GM23248 (cell line): ENCODE measurements at places on chromosomes 3 and 15. TPM values are rescaled to one million over a fixed set of nuclear protein-coding genes. Genes with fewer than 3 reads are reported as not detected.

The C3orf70 gene
- not detected in 2 replicates for total RNA-seq

- H3K4me1 ChIP-seq = peaks cover 10% of the 10 kb centered on the region
- H3K27ac ChIP-seq = no peak overlapping the region
- H3K36me3 ChIP-seq = no peaks in the 10 kb centered on the region
- no peak overlapping the region for H3K4me3 ChIP-seq
- H3K27me3 ChIP-seq = no peaks in the 10 kb centered on the region; the same call in none of the 2 replicates
These were observed 49.7 kb upstream of the MYZAP start for GRCh38 chr15:57541805-57542504.

The CEP19 gene
- total RNA-seq = 5.4 and 5.6 TPM in 2 replicates

The MAPKAPK3 gene
- 61.5 and 72.1 TPM in 2 replicates for total RNA-seq

GRCh38 chr3:52341123-52341522, 25.0 kb downstream of the DNAH1 start:
- DNase-seq = no peak
- no peak overlapping the region for H3K27ac ChIP-seq
- peaks cover 18% of the 10 kb centered on the region for H3K4me1 ChIP-seq
- no peaks in the 10 kb centered on the region for H3K36me3 ChIP-seq
- no peak overlapping the region for H3K4me3 ChIP-seq

GRCh38 chr3:190911382-190911781, 48.9 kb upstream of the GMNC start:
- H3K36me3 ChIP-seq = no peaks in the 10 kb centered on the region
- no peaks in the 10 kb centered on the region for H3K4me1 ChIP-seq
- no peaks in the 10 kb centered on the region for H3K27me3 ChIP-seq
- no peak overlapping the region for H3K4me3 ChIP-seq
- no peak for DNase-seq

The PRR20G gene
- total RNA-seq = not detected in 2 replicates

DNA sequence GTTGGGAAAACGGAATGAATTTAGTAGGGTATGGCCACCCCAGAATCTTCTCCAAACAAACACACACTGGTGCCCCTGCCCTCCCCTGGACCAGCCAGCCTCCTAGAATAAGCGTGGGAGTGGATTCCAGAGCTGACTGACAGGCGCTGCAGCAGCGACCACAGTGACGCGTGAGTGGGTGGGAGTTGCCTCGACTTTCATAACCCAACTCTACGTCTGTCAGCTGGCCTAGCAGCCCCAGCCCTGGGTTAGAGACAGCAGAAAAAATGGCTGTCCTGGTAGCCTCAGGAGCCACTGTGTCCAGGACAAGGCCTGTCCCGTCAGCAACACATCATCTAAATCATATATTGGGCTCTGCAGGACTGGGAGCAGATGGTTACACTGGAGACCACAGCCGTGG, 10.0 kb downstream of the PLA2G4B start:
- DNase-seq = no peak
- H3K36me3 ChIP-seq = no peaks in the 10 kb centered on the region; the same call in 1 of the 2 replicates
- no peak overlapping the region for H3K27ac ChIP-seq
- no peaks in the 10 kb centered on the region for H3K4me1 ChIP-seq
- no peak overlapping the region for H3K4me3 ChIP-seq
- no peaks in the 10 kb centered on the region for H3K27me3 ChIP-seq

- no peaks in the 10 kb centered on the region for H3K36me3 ChIP-seq
- H3K27ac ChIP-seq = no peak overlapping the region
- H3K4me1 ChIP-seq = no peaks in the 10 kb centered on the region
These were observed 156.2 kb downstream of the NLGN1 start for GRCh38 chr3:173553635-173554280.

DNA sequence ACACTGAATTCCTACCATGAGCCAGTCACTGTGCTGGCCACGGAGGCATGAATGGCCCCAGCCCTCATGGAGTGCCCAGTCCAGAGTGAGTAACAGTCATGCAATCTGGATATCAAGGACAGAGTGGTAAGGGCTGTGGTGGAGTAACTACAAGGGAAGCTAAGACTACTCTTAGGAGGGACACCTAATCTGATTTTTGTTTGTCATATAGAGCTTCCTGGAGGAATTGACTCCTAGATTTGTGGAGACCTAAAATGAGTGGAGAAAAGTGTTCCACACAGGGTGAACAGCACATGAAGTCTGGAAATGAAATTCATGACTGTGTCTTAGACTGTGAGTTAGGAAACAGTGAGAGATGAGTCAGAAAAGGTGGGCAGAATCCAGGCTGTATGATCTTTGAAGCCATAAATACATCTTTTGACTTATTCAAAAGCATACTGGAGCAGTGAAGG, 219.9 kb downstream of the NFKBIZ start:
- peak; percentile 88 for DNase-seq
- peaks cover 20% of the 10 kb centered on the region for H3K4me1 ChIP-seq
- peak overlapping the region; percentile 19 for H3K4me3 ChIP-seq
- no peaks in the 10 kb centered on the region for H3K36me3 ChIP-seq
- peak overlapping the region; percentile 78 for H3K27ac ChIP-seq

GRCh38 chr3:143068059-143068458, 51.5 kb upstream of the CHST2 start:
- no peak overlapping the region for H3K27ac ChIP-seq
- no peak for DNase-seq
- no peaks in the 10 kb centered on the region for H3K36me3 ChIP-seq
- H3K4me1 ChIP-seq = peaks cover 24% of the 10 kb centered on the region
- no peaks in the 10 kb centered on the region for H3K27me3 ChIP-seq

DNA sequence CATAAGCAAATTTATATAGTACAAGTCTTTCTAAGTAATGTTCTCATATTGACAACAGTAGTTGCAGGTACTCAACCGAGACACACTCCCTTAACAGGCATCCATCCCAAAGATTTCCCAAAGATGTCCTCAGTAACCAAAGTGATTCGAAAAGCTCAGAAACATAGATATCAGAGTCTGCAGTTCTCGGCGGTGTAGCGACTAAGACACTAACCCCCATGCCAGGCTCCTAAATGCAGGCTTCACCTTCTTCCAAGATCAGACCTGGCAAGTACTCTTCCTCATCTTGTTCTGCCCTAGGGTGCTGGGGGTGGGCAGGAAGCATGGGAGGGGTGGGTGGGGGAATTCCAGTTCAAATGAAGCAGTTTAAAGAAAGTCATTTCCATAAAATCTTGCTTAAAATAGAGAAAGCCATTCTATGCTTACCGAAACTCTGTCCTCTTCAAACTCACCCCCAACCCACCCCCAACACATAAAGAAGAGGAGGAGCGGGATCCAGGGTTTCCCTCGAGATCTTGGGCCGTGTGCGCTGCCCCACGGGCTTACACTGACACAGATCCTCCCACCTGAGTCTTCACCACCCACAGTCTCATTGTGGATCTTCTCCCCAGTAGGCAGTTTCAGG, 59.0 kb upstream of the BCL6 start:
- no peaks in the 10 kb centered on the region for H3K27me3 ChIP-seq
- H3K27ac ChIP-seq = no peak overlapping the region
- H3K4me1 ChIP-seq = peaks cover 11% of the 10 kb centered on the region
- H3K4me3 ChIP-seq = no peak overlapping the region

DNA sequence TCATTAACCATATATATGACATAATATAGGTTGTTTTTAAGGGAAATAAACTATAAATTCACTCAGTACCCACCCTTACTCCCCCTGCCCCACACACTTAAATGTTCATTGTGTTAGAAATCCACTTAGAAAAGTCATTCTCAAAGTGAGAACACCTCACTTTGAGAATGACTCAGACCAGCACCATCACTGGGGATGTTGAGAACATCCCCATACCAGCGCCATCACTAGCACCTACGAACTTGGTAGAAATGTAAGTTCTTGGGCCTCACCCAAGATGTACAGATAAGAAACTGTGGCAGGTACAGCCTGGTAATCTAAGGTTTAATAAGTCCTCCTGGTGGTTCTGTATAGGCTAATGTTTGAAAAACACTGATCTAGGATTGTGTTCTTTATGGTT, 362.6 kb downstream of the LPP start:
- H3K27ac ChIP-seq = no peak overlapping the region
- DNase-seq = no peak
- H3K27me3 ChIP-seq = no peaks in the 10 kb centered on the region
- no peaks in the 10 kb centered on the region for H3K36me3 ChIP-seq
- no peaks in the 10 kb centered on the region for H3K4me1 ChIP-seq

The RARRES1 gene
- total RNA-seq = 1.3 and 1.7 TPM in 2 replicates

DNA sequence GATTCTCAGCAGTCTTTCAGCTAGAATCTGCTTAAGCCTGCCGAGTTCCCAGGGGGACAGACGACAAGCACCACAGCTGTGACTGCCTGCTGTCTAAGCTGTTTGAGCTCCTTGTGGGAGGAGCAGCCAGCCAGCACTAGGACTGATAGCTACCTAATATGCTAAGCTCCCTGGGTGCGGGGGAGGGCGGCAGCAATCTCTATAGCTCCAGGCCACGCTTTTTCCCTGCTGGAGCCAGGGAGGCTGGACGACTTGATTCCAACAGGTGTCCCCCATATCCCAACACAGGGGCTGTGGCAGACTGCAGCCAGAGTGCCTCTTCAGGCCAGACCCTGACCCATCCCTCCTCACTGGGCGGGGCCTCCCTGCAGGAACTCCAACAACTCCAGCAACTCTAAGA, 134.1 kb upstream of the ARPP21 start:
- H3K4me1 ChIP-seq = no peaks in the 10 kb centered on the region
- no peaks in the 10 kb centered on the region for H3K36me3 ChIP-seq
- DNase-seq = no peak
- H3K27me3 ChIP-seq = no peaks in the 10 kb centered on the region
- no peak overlapping the region for H3K4me3 ChIP-seq
- no peak overlapping the region for H3K27ac ChIP-seq

The CHDH gene
- total RNA-seq = 0.11 and 0.13 TPM in 2 replicates

DNA sequence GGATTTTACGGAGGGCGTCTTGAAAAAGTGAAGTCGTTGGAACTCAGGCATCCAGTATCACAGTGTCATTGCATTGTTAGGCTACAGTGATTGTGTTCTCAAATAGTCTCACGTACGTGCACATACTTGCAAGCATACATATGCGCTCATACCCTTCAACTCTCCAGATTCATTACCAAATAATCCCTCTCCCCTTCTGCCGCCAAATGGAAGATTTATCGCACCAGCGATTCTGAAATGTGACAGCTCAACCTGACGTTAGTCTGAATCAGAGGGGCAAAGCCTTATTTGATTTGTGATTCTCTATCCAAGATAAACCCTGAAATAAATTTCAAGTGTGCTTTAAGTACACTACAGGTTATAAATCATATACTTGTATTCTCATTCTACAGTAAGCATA, 119.4 kb downstream of the GADL1 start:
- H3K36me3 ChIP-seq = no peaks in the 10 kb centered on the region
- H3K4me3 ChIP-seq = no peak overlapping the region
- peaks cover 9% of the 10 kb centered on the region for H3K4me1 ChIP-seq
- H3K27ac ChIP-seq = no peak overlapping the region
